Calu3 (cell line): ENCODE measurements at places on chromosomes 5 and 9. TPM values are rescaled to one million over a fixed set of nuclear protein-coding genes. Genes with fewer than 3 reads are reported as not detected.
A peak's percentile ranks its signal among the peaks of the same experiment; 100 is the strongest.

The TMEM252 gene
- total RNA-seq: not detected in 2 replicates

The SPATA9 gene
- 0.44 TPM in 1 of 2 replicates, not detected in the other for total RNA-seq

The CTSV gene
- total RNA-seq: 21.4 and 23.3 TPM in 2 replicates

The FOXD4L4 gene
- total RNA-seq: 1.5 and 1.8 TPM in 2 replicates

The MYO10 gene
- total RNA-seq: 69.6 and 101 TPM in 2 replicates

DNA sequence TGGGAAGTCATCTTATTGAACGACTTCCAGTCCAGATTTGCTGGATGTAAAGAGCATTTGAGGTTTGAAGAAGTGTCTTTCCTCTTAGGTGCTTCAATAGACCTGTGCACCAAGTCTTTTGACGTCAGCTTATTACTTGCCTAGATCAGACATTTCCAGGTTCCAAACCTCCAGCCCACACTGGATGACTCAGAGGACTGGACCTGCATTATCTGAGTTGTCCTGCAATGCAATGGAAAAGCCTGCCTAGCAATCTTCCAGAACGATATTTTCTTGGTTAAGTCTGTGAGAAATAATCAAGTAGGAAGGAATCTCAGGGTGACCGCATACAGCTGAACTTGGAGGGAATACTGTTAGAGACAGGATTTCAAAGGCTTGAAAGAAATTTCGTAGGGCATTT is 147.2 kb upstream of the MOCS2 start:
- no peak for DNase-seq

DNA sequence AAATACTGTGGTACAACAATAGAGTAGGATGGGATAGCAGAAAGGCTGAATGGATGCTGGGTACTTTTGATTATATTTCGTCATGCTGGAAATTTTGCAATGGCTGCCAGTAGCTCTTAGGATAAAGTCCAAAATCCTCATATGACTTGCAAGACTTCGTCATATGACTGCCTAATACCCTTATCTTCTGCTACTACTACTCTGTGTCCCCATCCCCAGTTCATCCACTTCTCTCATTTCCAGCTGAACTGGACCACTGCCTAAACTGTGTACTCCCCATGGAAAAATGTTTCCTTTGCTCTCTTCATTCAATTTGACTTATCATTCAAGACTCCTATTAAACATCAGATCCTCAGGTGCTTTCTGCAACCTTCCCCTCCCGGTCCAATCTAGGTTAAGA is 212.9 kb downstream of the BRINP1 start:
- DNase-seq: no peak

- DNase-seq: no peak
Measured at GRCh38 chr5:63211448-63212132, 633.0 kb downstream of the LRRC70 start.

The SPACA9 gene
- total RNA-seq: 2.2 and 2.5 TPM in 2 replicates

DNA sequence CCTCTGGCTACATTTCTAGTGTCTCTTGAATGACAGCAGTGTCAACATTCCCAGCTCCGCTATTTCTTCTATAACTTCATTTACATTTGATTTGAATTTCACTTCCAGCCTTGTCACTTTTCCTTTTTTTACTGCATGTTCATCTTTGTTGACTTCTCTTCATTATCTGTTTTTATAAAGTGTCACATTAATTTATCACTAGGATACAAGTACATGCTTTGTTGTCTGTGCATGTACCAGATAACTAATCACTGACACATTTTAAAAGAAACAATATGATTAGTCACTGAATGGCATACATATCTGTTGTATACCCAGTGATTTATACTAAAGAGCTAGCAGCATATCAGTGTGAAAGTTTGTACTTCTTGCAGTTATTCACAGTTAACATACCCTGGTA is 29.1 kb downstream of the ARSK start:
- no peak for DNase-seq

The ERCC8 gene
- 17.2 and 19.7 TPM in 2 replicates for total RNA-seq

DNA sequence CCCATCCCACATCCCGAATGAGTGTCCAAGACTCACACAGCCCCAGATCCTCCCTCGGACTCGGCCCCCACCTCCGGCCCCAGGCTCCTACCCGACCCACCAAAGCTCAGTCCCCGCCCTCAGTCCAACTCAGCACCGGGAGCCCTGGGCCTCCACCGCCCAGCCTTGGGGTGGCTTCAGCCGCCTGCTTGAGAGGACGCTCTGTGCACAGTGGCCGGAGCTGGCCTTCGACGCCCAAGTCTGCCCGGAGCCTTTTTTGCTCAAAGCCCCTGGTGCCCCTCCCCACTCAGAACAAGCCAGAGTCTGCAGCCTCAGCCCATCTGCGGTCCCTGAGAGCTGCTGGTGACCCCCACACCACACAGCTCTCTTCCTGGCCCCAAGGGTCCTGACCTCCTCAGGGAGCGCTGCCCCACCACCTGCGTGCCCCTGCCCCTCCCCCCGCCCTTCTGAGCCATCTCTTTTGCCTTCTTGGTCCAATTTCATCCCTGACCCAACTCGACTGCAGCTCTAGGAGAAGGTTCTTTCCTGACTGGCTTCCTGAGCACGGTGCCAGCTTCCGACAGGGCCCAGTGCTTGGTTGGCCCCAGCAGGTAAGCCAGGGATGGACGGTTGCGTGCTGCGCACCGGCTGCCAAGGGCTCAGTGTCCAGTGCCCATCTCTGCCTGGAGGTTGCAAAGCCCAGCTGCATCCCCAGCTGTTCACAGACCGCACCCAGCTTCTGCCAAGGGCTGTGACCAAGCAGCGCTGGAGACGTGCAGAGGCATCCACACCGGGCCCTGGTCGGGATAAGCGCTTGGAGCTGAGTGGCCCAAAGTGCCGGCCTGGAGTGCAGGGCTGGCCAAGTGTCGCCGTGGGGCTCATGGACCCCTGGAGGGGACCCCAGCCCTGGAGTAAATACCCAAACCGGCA is 27.7 kb upstream of the NSMF start:
- no peak for DNase-seq

GRCh38 chr9:88692827-88693226 is 157.8 kb downstream of the NXNL2 start:
- no peak for DNase-seq

GRCh38 chr5:102865510-102866236 is 110.6 kb downstream of the PAM start:
- DNase-seq: peak; percentile 58
